ENCODE measurements at places on chromosomes 3 and 15. TPM values are rescaled to one million over a fixed set of nuclear protein-coding genes. Genes with fewer than 3 reads are reported as not detected.

MITF gene
- 13.3 TPM for total RNA-seq

DUOXA2 gene
- not detected for total RNA-seq

CCDC54 gene
- not detected for total RNA-seq

LMCD1 gene
- total RNA-seq = 50.0 TPM

RETNLB gene
- not detected for total RNA-seq

MLH1 gene
- total RNA-seq = 46.7 TPM

TGM4 gene
- under 0.01 TPM for total RNA-seq

CCR8 gene
- not detected for total RNA-seq

ANKRD63 gene
- under 0.01 TPM for total RNA-seq

BFSP2 gene
- total RNA-seq = not detected

RTP1 gene
- total RNA-seq = not detected
